ENCODE measurements at places on chromosomes 12 and 14.

- no peak for DNase-seq
Observed at GRCh38 chr12:94374124-94374523, 85.5 kb downstream of the CEP83 start.

- DNase-seq: no peak
Observed at GRCh38 chr14:58258156-58258555, 13.5 kb downstream of the PSMA3 start.

DNA sequence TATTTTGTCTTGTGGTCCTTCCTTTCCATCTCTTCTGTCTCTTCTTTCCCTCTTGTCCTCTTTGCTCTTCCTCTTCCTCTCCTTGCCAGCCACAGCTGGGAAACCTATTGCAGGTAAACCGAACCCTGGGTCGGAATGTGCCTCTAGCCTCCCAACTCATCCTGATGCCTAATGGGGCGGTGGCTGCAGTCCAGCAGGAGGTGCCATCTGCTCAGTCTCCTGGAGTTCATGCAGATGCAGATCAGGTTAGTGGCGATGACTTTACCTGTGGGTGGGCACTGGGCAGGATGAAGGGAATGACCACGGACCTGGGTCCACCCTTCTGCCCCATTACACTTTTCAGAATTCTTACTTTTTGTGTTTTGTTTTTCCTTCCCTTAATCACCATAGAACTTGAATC, 8.2 kb downstream of the PHC1 start:
- DNase-seq: no peak

DNA sequence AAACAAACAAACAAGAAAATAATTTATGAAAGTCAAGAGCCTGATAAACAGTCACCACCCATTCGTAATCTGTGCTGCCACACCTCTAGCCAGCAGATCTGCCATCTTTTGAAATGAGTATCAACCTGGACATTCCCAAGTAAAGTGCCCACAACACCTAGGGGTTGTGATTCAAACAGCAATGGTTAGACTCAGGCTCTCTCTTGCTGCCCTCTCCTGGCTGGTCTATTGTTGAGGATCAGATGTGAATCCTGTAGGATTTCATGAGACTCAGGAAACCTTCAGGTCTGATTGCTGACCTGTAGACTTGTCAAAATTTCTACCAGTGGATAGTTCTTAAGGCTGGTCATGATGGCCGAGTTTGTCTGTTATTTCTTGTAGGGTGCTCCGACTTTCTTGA, 26.8 kb downstream of the DGLUCY start:
- DNase-seq: peak; percentile 10

- no peak for DNase-seq
Observed at GRCh38 chr12:95966287-95966870, 23.2 kb downstream of the AMDHD1 start.

DNA sequence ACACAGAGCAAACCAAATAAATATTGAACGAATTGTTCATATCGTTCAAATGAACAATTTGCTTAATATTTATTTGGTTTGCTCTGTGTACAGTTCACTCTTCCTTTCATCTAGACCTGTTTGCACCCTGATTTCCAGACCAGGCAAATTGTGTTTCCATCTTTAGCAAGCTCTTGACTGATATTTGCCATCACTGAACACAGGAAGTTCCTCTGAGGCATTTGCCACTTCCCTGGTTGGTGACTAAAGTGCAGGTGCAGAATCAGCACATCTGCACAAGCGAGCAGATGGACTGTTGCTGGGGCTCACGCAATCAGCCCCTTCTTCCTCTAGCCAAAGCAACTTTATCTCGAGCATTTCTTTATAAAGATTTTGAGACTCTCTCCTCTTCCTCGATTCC, 112.9 kb downstream of the DAAM1 start:
- DNase-seq: no peak

- DNase-seq: peak; percentile 86
Observed at GRCh38 chr14:50023671-50024490, 92.5 kb downstream of the VCPKMT start.

GRCh38 chr12:74509886-74510285, 27.7 kb upstream of the ATXN7L3B start:
- no peak for DNase-seq

DNA sequence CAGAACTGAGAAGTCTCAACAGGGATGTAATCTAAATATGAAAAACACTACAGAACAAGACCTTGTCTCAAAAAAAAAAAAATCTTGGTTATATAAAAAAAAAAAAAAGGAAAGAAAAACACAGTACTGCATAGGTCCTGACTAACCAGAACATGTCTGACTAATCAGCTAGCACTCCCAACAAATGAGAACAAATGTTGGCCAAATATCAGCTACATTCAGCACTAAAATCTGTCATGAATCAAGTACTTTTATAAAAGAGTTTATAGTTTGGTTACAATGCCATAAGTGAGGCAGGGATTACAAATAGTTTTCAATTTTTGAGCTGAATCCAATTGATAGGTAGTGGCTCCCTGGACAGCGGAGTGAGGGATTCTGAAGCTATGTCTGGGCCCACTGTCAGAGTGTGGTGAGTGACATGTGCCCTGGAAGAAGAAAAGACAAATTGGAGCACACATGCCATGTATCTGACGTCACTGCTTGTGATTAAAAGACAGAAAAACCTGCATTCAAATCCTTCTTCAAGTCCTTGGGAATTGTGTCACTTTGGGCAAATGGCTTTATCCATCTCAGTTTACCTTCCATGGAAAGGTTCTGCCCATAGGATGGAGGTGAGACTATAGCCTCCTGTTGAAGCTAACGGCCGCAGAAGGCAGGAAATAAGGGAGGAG, 5.6 kb upstream of the FAM234B start:
- peak; percentile 85 for DNase-seq

- no peak for DNase-seq
Observed at GRCh38 chr14:91327250-91327595, 82.7 kb upstream of the GPR68 start.

DNA sequence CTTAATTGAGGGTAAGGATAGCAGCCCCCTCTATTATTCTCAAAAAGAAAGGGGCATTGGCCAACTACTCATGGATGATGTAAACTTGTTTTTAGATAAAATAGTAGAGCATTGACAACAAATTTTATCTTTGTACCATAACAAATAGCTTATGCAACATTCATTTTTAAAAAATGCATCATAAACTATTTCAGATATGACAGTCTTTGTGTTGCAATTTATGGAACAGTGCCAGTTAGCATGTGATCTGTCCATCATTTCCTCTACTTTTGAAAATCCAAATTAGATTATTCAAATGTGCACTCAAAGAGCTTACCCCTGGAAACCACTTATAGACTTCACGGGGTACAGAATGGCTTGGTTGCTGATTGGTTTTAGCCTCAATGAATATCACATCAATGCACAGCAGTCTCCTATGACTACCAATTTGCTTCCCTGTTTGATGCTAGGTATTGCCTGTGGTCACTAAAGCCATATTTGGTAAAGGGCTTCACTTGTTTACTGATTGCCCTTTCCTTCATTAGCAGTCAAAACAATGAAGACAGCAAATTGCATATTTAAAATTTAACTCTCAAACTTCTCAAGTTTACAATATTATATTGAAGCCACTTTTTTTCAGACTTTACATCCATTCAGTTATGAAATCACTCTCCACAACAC, 274.9 kb upstream of the MGAT4C start:
- no peak for DNase-seq

GRCh38 chr12:128969480-128970055, 116.3 kb downstream of the GLT1D1 start:
- DNase-seq: no peak

DNA sequence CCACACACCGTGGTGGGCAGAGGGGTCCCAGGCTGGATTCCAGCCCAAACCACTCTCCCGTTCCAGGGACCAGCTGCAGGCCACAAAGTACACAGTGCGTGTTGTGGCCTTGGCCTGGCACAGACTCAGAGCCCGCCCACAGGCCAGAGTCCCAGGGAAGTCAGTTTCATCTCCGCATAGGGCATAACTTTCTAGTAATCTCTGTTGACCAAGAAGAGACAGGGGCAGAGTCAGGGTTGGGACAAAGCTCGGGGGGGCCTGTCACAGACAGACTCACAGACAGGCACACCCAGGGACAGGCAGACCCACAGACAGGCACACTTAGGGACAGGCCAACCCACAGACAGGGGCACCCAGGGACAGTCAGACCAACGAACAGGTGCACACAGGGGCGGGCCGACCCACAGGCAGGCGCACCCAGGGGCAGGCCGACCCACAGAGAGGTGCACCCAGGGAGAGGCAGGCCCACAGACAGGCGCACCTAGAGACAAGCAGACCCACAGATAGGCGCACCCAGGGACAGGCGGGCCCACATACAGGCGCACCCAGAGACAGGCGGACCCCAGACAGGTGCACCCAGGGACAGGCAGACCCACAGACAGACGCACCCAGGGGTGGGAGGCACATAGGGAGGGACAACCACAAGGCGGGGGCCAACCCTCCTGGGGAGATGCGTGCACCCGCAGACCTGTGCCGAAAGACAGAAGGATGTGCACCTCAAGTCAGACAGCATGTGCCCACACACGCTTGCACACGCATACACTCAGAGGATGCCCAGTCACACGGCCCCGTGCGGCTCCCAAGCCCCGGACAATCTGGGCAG, 323.3 kb upstream of the RTL1 start:
- DNase-seq: no peak

DNA sequence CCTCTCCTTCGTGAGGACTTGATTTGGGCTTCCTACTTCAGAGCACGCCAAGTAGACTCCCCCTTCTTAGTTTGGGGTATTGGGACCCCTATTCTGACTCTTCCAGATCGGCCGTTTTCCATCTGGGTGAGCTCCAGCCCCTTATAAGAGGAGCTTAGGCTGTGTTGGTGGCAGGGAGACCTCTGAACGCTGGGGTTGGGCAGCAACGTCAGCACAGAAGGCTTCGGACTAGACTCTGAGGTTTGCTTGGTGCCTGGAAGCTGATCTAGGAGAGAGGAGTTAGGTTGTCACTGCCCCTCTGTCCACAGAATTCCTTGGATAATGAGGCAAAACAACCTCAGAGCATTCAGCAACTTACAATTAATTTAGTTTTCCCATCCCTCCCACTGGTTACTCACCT, 99.2 kb upstream of the RTL1 start:
- no peak for DNase-seq

DNA sequence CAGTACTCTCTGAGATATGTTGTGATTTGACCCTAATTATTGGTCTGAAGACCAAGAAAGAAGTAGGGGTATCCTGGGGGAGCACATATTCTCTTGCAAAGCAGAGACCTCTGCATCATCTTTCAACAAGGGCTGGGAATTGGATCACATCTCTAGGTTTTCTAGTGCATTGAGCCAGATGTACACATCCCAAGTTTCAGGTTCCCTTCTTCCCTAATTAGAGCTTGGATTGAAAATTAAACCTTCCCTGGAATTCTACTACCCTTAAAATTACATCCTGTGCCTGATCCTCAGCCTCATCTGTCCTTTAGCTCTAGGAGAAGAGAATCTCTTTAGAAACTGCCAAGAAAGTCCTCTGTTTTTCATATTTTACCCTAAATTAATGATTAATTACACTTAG, 839.6 kb downstream of the SLC6A15 start:
- no peak for DNase-seq

- DNase-seq: no peak
Observed at GRCh38 chr12:1250641-1251040, 259.6 kb downstream of the ERC1 start.

GRCh38 chr14:55846826-55847446, 266.9 kb downstream of the KTN1 start:
- DNase-seq: peak; percentile 64

DNA sequence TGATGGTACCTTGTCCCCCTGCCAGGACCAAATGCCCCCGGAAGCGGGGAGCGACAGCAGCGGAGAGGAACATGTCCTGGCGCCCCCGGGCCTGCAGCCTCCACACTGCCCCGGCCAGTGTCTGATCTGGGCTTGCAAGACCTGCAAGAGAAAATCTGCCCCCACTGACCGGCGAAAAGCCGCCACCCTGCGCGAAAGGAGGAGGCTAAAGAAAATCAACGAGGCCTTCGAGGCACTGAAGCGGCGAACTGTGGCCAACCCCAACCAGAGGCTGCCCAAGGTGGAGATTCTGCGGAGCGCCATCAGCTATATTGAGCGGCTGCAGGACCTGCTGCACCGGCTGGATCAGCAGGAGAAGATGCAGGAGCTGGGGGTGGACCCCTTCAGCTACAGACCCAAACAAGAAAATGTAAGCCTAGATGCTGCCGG, 410 bp downstream of the MYF6 start:
- no peak for DNase-seq

DNA sequence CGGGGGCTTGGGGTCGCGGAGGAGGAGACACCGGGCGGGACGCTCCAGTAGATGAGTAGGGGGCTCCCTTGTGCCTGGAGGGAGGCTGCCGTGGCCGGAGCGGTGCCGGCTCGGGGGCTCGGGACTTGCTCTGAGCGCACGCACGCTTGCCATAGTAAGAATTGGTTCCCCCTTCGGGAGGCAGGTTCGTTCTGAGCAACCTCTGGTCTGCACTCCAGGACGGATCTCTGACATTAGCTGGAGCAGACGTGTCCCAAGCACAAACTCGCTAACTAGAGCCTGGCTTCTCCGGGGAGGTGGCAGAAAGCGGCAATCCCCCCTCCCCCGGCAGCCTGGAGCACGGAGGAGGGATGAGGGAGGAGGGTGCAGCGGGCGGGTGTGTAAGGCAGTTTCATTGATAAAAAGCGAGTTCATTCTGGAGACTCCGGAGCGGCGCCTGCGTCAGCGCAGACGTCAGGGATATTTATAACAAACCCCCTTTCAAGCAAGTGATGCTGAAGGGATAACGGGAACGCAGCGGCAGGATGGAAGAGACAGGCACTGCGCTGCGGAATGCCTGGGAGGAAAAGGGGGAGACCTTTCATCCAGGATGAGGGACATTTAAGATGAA, 630 bp downstream of the FOS start:
- no peak for DNase-seq

DNA sequence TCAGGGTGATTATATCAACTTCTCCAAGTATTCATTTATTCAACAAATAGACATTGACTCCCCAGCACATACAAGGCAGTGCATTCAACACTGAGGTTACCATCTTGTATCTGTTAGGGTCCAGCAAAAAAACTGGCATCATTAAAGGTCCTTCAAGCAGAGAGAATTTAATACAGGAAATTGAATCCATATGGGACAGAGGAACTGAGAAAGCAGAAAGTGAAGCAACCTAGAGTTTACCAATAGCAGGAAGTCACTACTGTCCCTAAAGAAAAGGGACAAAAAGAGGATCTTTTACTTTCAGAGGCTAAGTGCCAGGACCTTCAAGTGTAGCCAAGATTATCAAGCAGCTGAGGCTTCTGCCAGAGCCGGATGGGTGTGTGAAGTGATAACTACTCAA, 237.8 kb upstream of the TBX3 start:
- DNase-seq: no peak

- DNase-seq: peak; percentile 88
Observed at GRCh38 chr14:76926521-76927251, 100.5 kb downstream of the LRRC74A start.

Measured in AG08395 (cell line).